ENCODE measurements at places on chromosomes 11 and 22.

GRCh38 chr11:69368119-69368880, 74.3 kb downstream of the MYEOV start:
- DNase-seq, result no peak

DNA sequence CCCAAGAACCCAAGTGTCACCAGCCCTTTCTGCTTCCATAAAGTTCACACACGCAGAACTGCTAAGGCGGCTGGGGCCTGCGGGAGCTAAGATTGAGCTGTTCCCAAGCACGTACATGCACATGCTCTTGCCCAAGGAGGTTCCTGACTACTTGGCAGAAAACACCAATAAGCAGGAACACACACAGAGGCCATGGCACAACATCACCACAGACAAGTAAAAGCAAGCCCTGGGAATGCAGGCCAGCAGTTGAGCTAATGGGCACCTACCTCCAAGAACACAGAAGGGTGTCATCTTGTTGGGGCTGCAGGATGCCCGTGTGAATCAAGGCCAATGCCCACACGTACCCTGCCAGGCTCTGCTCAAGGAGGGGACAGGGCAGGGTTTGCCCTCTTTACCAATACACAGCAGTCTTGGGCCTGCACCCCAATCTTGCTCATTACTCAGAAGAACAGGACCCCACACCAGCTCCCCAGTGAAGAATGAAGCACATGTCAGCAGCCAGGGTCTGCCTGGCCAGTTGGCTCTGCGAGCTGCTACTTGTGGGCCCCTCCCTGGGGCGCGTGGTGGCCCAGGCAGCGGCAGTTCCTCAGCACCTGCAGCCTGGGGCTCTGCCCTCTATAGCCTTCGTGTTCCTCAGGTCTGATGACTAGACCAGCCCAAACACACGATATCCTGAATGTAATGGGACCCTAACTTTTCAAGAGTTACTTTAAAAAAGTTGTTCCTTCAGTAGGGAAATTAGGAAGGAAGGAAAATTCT, 32.3 kb upstream of the CYP2D6 start:
- no peak for DNase-seq

DNA sequence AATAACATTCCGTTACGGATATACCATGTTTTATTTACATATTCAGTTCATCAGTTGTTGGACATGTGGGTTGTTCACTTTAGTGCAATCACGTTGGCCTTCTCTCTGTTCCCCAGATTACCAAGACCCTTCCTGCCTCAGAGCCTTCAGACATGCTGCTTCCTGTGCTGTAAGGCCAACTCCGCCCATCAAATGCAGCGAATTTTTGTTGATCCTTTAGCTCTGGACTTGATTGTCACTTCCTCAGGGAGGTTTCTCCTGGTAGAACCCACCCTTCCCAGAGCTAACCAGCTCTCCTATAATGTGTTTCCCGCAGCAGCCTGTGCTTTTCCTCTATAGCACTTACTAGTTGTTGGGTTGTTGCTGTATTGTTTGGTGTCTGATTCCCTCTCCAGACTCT, 39.4 kb downstream of the SWAP70 start:
- DNase-seq, result no peak

- no peak for DNase-seq
Observed at GRCh38 chr22:28977060-28977459, 84.6 kb downstream of the C22orf31 start.

DNA sequence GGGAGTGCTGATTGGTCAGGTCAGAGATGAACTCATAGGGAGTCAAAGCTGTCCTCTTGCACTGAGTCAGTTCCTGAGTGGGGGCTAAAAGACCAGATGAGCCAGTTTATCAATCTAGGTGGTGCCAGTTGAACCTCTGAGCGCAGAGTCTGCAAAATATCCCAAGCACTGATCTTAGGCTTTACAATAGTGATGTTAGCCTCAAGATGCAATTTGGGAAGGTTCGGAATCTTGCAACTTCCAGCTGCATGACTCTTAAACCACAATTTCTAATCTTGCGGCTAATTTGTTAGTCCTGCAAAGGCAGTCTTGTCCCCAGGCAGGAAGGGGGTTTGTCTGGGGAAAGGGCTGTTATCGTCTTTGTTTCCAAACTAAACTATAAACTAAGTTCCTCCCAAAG, 92.3 kb upstream of the PARVA start:
- peak; percentile 71 for DNase-seq

GRCh38 chr11:108571001-108571400, 22.6 kb downstream of the EXPH5 start:
- DNase-seq, result no peak

DNA sequence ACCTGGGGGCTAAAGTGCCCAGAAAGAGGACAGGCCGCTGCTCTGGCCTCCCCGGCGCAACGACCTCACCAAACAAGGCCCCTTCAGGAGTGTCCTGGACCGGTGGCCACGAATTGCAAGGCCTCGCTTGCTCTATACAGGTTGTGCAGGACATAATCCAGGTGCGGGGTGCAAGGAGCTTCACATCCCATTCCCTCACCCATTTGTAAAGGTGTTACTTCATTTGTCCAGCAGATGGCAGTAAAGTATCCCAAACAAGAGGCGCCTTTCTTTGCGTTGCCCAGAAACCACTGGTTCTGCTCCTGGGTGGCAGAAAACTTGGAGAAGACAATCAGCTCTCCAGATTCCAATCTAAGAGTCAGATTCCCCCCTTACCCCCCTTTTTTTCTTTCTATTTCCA, 35.9 kb upstream of the PRDM11 start:
- peak; percentile 54 for DNase-seq
